ENCODE measurements at places on chromosomes 12 and 14.

- DNase-seq = no peak
These were observed 28.2 kb downstream of the PTPRQ start for GRCh38 chr12:80472236-80472635.

GRCh38 chr12:124609041-124609989, 41.9 kb upstream of the NCOR2 start:
- no peak for DNase-seq

GRCh38 chr14:70838076-70838475, 28.8 kb upstream of the MAP3K9 start:
- DNase-seq = no peak

- no peak for DNase-seq
These were observed 8.8 kb downstream of the VRK1 start for GRCh38 chr14:96805956-96806355.

- no peak for DNase-seq
These were observed 332.4 kb upstream of the LRIG3 start for GRCh38 chr12:59252731-59253130.

DNA sequence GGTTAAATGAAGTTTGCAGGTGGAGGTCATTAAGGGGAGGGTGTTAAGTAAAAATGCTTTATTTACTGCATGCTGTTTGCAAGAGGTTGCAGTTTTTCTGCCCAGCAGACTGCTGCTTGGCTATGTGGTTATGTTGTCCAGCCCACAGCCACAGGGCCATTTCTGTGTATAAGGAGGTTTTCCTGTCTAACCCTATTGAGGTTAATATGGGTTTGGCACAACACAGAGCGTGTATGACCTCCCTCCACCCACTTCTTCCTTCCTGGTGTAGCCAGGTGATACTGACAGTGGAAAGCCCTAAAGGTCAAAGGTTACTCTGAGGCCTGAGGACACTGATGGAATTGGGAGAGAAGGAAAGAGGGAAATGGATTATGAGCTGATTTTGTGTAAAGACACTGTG, 253.7 kb upstream of the PWP1 start:
- no peak for DNase-seq

GRCh38 chr12:92582893-92583292, 119.9 kb upstream of the PLEKHG7 start:
- no peak for DNase-seq

DNA sequence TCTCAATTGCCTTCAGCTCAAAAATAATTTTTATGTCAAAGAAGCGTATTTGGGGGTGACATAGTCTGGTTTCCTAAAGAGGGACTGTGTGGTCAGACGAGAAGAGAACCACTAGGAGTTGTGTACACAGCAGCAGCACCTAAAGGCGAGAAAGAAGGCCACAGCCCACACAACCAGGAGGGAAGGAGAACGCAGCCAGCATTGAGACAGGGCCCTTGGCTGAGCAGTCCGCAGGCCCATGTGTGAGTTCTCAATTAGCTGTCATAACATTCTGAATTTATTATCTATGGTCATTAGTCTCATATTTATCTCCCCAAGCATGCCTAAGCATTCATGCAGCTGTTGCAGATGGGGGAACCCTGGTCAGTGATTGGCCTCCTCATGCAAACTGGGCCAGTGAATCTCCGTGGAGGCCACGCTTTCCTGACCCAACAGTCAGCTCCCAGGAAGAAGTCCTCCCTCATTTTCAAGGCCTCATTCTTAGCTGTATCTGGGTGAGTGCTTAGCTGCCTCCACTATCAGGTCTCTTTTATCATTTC, 81.2 kb upstream of the ATF7IP start:
- DNase-seq = no peak

DNA sequence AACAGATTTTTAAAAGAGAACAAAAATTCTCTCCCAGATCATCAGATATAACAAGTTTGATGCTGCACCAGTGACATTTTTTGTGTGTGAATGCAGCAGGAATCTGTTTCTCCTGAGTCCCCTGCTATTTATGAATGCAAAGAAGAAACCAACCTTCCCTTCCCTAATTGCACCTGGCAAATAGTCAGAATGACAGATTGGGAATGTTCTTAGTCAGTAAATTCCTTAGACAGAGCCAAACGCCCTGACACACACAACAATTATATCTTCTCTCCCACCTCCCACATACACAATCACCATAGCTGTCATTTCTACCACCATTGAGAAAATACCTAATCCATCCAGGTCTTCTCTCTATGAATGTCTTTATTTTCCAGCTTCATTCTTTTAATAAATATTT, 174.4 kb downstream of the ALG10B start:
- DNase-seq = no peak

- DNase-seq = no peak
These were observed 665.6 kb downstream of the C12orf50 start for GRCh38 chr12:87363497-87364084.

DNA sequence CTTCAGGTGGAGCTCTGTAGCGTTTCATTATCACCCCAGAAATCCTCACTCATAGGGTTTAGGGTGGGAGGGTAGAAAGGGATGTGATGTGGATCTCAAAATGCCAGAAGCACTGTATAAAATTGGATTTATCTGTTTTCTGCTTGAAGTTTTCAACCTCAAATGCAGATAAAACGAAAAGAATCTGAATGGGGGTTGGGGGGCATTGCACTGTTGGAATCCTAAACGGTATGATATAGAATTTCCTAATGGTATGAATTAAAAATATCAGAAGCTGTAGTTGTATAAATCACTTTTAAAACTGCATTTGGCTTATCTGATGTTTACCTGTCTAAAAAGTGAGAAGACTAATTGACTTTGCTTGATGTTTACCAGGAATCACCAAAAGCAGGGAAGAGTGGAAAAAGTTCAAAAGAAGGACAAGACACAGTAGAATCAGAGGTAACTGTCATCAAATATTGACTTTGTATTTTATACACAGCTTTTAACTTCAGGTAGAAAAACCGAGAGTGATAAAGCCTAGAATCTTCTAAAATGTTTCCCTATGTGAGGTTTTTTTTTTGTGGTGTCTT, 1.1 kb downstream of the PPP2R5C start:
- DNase-seq = no peak

DNA sequence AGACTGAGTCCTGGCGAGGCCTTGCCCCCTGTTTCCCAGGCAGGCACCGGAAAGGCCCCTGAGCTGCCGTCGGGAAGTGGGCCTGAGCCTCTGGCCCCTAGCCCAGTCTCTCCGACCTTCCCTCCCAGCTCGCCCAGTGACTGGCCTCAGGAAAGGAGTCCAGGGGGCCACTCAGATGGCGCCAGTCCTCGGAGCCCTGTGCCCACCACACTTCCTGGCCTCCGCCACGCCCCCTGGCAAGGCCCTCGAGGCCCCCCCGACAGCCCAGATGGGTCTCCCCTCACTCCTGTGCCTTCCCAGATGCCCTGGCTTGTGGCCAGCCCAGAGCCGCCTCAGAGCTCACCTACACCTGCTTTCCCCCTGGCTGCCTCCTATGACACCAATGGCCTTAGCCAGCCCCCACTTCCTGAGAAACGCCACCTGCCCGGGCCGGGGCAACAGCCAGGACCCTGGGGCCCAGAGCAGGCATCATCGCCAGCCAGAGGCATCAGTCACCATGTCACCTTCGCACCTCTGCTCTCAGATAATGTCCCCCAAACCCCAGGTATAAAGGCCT, 10.9 kb downstream of the TNS2 start:
- no peak for DNase-seq

DNA sequence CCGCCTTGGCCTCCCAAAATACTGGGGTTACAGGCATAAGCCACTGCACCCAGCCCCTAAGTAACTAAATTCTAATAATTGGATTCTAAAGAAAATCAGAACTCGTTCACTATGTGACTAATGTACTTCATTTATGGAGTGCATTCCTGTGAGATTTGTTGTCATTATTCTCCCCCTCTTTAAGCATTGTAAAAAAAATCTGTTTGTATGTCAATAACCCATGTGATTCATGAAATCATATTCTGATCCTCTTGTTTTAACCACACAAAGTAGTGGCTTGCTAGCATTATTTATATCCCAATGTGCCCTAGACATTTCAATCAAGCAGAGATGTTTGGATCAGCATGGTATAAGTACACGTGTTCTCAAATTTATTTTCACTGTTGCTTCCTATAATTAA, 78.2 kb upstream of the OSBPL8 start:
- peak; percentile 5 for DNase-seq

- DNase-seq = no peak
These were observed 54.9 kb downstream of the DIO3 start for GRCh38 chr14:101616202-101616601.

DNA sequence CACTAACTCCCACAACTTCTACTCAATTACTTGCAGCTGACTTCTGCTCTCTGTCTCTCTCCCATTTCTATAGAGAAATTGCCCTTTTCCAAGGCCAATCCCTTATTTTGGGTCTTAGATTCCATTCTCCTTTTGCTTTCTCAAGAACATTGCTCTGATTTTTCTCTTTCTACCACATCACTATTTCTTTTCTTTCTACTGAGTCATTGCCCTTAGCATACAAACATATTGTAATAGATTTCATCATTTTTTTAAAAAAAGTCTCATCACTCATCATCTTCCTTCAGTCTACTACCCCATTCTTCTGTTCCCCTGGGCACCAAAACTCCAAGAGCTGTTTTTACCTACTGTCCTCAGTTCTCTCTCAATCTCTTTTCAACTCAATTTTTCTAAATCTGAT, 4.4 kb upstream of the KCNA1 start:
- no peak for DNase-seq

GRCh38 chr12:117885211-117885610, 83.6 kb downstream of the KSR2 start:
- no peak for DNase-seq

DNA sequence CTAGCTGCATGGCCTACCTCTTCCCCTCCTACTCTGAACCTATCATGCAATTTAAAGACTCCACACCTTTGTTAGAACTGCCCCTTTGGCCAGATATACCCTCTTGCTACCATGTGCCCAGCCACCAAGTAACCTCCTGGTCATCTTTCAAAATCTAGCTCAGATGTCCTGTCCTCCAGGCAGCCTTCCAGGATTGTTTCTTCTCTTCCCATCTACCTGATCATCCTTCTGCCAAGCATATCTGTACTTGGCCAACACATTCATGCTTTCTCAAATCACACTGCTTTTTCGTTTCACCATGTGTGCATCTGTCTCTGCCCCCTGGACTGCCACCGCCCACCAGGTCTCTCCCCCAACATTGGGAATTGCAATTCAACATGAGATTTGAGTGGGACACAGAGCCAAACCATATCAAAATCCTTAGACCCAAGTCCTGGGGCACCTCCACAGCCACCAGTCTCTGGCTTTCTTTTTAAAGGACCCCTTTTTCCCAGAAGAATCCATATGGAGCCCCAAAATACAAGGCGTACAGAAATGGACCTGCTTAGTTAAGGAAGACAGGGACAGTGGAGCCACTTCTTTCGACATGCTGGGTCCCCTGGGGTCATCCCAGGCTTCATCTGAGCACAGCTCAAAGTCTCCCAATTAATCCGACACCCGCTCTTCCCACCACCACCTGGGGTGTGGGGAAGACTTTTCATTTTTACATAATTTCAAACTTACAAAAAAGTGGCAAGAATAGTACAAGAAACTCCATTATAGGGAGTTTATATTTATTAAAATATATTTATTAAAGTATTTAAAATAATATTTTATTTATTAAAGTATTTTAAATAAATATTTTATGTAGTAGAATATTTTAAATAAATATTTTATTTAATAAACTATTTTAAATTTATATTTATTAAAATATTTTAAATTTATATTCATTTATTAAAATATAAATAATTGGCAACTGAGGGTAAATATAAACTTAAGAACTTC, 7.9 kb upstream of the CMKLR1 start:
- no peak for DNase-seq

DNA sequence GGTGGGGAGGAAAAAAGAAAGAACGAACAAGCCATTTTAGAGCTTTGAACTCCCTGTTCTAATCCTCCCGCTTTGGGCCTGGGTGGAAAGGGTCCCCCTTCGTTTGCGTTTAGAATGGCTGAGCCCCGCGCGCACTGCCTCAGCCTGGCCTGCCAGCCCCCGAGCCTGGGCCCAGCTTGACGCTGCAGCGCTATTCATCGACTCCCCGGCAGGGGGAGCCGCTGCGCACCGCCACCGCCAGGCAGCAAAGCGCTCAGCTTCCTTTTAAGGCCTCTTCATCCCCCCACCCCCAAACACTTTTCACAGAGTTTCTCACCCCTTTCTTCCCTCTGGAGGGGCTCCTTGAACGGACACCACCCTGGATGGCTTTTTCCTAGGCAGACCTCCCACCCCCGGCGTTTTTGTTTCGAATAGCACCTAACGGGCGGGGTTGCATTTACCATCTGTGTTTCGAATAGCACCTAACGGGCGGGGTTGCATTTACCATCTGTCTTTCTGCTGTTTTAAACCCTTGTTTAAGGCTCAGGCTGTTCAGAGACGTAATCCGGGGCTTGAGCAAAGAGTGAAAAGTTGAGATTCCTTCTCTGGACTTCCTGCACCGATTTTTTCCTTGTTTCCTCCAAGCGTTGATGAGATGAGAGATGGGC, 56.4 kb upstream of the PIWIL1 start:
- DNase-seq = no peak

DNA sequence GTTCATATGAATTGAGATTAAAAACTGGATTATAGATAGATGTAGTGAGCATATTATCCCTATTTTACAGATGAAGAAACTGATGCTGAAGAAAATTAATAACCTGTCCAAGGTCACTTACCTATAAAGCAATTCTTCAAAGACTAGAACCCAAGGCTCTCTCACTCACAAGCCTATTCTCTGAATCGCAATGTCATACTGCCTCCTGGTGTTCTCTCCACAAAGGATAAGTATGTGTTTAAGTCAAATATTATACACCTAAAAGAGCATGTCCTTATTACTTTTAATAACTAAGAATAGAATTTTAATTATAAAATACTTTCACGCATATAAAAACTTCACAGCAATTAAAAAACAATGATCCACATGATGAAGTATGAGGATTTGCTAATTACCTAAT, 721.3 kb upstream of the USP15 start:
- DNase-seq = no peak

DNA sequence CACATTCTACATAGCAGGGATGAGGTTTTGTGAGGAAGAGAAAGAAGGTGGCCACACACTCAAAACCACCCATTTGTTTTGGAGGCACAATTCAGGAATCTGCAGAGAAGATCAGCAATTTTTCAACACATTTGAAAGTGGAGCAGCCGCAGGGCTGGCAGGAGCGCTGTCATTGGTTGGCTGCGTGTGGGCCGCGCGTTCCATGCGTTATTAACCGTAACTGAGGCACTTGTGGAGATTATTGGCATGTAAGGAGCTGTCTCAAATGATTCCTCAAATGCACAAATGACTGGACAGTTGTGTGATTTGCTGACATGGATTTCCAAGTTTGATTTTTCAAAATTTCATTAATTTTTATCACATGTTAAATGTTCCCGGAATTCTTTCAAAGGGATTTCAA, 318.5 kb downstream of the TMEM132D start:
- no peak for DNase-seq

Data from stromal cell of bone marrow (primary cell).